ENCODE measurements at places on chromosomes 5 and 9.
A peak's percentile ranks its signal among the peaks of the same experiment; 100 is the strongest.

DNA sequence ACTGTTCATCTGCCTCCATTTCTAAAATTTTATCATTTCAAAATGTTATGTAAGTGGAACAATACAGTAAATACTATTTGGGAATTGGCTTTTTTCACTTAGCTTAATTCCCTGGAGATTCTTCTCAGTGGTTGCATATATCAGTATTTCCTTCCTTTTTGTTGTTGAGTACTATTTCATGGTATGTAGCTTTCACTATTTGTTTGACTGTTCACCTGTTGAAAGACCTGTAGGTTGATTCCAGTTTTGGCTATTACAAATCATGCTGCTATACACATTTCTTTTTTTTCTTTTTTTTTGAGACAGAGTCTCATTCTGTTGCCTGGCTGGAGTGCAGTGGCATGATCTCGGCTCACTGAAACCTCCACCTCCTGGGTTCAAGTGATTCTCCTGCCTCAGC, 33.0 kb upstream of the PWWP2A start:
- DNase-seq, result no peak

- no peak for DNase-seq
These were observed 117.9 kb downstream of the ZSWIM6 start for GRCh38 chr5:61449804-61450492.

- no peak for DNase-seq
These were observed 7.0 kb downstream of the TGFBI start for GRCh38 chr5:136035837-136036236.

DNA sequence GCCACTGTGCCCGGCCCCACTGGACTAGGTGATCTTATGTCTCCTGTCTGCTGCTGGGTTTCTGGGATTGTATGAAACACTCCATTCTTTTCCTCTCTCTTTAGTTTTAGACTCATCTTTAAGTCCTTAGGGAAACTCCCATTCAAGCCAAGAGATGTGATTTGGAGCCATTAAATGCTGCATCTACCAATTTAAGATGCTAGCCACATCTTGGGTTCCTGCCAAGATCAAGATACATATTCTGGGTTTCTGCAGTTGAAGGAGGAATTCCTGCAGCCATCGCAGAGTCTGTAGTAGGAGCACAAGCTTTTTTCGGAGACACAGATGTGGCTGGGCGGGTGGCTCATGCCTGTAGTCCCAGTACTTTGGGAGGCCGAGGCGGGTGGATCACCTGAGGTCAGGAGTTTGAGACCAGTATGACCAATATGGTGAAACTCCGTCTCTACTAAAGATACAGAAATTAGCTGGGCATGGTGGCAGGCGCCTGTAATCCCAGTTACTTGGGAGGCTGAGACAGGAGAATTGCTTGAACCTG, 23.2 kb downstream of the STXBP1 start:
- DNase-seq, result no peak

DNA sequence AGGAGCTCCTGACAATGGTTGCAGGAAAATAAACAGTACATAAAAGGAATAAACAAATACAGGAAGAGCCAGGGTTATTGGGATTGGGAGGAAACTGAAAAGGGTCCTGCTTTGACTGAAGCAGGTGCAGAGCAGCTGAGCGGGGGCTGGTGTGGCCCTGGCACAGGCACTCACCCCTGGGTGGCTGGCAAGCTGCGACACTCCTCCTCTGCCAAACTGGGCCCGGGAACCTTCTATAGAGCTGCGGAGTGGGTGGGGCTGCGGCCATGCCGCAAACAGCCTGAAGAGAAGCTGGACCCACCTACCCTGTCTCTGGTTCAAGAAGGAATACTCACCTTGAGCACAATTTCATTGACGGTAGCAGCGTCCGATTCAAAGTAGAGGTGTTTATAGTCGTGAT, 182.5 kb downstream of the GAPVD1 start:
- DNase-seq, result peak; percentile 66

DNA sequence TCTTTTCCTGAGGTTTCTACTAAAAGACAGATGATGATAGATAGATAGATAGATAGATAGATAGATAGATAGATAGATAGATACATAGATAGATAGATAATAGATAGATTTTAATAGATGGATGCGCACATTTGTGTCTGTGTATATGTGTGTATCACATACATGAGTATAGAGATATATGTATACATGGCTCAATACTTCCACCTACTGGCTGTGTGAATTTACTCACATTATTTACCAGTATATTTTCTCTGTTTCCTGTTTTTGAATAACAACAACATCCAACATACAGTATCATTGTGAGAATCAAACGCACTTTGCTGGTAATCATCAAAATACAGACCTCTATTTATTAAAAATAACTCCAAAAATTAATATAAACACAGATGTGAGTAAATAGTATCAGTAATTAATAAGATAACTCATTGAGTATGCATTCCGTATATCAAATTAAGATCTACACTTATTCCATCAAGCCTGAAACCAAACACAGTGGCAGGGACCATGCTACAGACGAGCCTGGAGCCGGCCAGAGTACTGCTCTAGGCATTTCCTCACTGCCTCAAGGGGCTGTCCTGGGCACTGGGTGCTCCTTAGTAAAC, 338.0 kb downstream of the SEMA5A start:
- no peak for DNase-seq

GRCh38 chr5:168705321-168705720, 126.2 kb upstream of the PANK3 start:
- no peak for DNase-seq

- no peak for DNase-seq
These were observed 43.1 kb upstream of the TTC39B start for GRCh38 chr9:15349892-15350761.

- DNase-seq, result no peak
These were observed 89.7 kb downstream of the DAP start for GRCh38 chr5:10671041-10672008.

- no peak for DNase-seq
These were observed 6.5 kb upstream of the AK1 start for GRCh38 chr9:127883959-127884358.

- DNase-seq, result no peak
These were observed 2.8 kb downstream of the LCN6 start for GRCh38 chr9:136745389-136746154.

DNA sequence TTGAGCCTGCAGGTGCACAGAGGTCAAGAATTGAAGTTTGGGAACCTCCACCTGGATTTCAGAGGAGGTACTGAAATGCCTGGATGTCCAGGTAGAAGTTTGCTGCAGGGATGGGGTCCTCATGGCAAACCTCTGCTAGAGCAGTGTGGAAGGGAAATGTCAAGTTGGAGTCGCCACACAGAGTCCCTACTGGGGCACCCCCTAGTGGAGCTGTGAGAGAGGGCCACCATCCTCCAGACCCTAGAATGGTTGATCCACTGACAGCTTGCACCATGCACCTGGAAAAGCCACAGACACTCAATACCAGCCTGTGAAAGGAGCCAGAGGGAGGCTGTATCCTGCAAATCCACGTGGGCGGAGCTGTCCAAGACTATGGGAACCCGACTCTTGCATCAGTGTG, 78.0 kb downstream of the GABRA1 start:
- no peak for DNase-seq

GRCh38 chr9:121499427-121500164, at the start of gene GGTA1:
TSS of gene GGTA1 (minus strand) at chr9:121499844. CDS start at chr9:121467922, 31,922 bp downstream.
- DNase-seq, result peak; percentile 75

- DNase-seq, result no peak
These were observed 161.9 kb downstream of the CDH6 start for GRCh38 chr5:31355337-31355736.

DNA sequence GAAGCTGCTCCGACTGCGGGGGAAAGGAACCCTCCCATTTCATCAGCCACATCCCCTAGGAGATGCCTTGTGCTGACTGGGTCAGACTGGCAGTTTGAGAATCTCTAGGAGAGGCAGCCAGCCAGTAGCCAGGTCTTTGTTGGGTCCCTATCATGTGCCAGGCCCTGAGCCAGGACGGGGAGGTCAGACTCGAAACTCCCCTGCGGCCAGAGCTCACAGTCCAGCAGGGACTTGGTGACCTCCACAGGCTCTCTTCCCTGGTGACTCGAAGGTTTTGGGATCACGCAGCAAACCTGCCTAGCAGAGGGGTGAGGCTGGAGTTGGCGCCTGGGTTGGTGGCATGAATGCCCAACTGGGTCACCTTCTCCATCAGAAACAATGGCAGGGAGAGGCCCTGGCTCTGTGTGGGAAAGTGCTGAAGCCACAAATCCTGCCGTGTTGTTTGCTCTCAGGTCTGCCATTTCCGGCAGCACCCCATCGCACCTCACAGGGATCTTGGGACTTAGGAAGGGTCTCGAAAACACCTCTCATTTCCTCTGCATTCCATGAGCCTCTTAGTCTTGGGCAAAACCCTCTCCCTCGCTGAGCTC, 14.4 kb upstream of the ORM1 start:
- peak; percentile 45 for DNase-seq

GRCh38 chr5:157290981-157291711, 25.2 kb downstream of the CYFIP2 start:
- no peak for DNase-seq

DNA sequence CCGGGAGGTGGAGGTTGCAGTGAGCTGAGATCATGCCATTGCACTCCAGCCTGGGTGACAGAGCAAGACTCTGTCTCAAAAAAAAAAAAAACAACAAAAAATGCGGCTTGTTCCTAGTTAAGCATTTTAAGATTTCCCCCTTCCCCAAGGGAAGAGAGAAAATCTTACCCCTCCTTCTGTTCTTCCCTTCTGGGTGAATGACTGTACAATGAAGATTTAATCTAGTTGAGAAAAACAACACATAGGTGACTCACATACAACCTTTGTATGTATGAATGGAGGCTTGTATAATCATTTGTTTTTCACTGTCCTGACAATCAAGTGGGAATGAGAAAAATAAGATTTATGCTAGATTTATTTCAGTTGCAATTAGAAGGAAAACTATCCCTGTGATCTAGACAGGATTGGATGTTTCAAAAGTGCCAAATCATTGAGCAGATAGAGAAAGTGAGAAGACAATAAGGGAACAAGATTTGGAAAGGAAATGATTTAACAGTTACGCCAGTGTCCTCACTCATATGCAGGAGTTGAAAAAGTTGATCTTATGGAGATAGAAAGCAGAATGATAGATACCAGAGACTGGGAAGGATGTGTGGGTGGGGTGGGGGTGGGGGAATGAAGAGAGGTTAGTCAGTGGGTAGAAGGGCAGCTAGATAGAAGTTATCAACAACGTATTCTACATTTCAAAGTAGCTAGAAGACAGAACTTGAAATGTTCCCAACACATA, 16.7 kb downstream of the GDA start:
- no peak for DNase-seq

Measured in type B pancreatic cell (in vitro differentiated cells).